ENCODE measurements at places on chromosomes 12 and 14.

DNA sequence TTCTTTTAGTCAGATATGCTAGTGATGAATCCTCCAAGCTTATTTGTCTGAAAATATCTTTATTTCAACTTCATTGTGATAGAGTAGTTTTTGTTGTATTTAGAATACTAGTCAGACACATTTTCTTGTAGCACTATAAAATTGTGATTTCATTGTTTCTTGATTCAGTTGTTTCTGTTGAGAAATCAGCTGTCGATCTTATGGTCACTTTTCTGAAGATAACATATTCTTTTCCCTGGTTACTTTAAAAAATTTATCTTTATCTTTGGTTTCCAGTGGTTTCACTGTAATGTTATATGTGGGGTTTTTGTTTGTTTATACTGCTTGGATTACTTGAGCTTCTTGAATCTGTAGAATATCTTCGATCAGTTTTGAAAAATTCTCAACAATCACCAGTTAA lies 426.1 kb downstream of the SOX5 start:
- DNase-seq, result no peak

- DNase-seq, result no peak
Measured at GRCh38 chr12:37543131-37543965, 773.2 kb upstream of the ALG10B start.

DNA sequence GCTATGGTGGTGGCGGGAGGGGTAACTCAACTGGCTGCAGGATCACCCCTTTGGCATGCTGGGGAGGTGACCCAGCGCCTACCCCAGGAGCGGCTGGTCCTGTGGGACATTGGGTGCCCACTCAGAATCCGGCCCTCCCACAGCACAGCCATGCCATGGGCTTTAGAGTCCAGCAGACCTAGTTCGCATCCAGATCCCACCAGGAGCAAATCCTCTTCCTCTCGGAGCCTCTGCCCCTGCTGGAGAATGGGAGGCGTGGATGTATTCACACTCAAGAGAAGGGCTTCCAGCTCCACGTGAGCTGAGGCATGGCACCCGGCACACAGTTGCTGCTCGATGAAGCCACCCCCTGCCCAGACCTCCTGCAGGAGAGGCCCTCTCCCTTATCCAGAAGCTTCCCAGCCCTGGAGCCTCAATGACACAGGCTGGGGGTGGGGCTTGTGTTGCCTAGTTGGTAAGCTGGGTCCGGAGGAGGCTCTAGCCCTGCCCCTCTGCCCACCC lies 17.7 kb downstream of the FAM222A start:
- DNase-seq, result no peak

GRCh38 chr14:81550001-81550637 lies 16.5 kb upstream of the SEL1L start:
- no peak for DNase-seq

DNA sequence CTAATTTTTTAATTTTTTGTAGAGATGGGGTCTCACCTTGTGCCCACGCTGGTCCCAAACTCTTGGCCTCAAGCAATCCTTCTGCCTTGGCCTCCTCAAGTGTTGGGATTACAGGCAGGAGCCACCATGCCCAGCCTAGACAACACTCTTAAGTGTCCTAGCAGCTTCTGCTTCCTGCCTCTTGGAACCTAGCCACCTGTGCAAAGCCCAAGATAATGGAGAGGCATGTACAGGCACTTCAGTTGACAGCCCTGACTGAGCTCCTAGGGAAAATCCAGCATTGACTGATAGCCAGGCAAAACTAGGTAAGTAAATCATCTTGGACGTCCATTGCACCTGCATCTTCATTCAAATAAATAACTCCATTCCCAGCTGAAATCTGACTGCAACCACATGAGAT lies 15.5 kb downstream of the COX14 start:
- DNase-seq, result no peak

DNA sequence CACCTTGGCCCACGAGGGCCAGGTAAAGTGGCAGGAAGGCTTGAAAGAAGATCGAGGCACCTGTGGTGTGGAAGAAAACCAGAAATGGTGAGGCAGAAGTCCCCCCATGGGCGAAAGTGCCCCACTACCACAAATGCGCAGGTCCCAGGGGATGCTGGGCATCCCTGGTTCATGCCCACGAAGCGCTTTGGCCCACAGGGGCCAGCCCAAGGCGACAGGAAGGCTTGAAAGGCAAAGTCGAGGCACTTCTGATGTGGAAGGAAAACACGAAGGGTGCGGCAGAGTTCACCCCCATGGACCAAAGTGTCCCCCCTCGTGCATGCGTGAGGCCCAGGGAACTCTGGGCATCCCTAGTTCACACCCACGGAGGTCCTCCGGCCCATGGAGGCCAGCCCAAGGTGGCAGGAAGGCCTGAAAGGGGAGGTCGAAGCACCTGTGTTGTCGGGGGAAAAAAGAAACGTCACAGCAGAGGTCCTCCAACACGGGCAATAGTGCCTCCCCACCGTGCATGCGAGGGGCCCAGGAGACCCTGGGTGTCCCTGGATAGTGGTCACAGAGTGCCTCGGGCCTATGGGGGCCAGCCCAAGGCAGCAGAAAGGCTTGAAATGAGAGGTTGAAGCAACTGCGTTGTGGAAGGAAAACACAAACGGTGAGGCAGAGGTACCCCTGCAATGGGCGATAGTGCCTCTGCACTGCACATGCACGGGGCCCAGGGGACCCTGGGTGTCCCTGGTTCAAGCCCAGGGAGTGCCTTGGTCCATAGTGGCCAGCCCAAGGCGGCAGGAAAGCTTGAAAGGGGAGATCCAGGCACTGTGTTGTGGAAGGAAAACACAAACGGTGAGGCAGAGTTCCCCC lies 373.9 kb downstream of the ALG10 start:
- DNase-seq, result no peak

DNA sequence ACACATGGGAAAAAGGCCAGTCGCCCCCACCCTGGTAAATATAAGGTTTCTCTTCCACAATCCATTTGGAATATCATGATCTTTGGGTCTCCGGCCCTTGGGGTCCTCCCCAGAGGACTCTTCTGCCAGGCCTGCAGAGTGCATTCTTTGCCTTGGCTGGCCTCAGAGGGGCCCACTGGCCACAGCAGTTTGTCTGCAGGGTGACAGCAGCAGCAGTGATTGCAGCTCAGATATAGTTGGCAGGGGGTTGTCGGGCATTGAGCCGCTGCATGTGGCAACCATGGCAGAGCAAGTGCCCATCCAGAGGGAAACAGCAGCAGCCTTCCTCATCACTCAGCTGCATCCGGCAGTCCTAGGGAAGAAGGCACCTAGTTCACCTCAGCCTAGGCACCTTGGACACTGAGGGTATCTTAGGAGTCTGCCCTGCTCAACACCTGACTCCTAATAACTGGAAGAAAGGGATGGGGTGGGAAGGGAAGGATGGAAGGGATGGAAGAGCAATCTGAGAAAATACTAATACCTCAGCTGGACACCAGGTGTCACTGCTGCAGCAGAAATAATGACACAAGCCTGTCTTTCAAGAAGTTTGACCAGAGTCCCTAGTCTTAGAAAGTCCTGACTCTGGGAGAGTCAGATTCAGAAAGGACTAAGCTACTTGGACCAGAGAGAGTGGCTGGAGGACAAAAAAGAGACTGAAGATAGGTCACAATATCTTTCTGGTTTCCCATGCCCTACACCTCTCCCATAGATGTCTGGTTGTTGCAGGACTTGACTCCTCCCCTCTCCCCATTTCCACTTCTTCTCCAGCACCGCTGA lies 8.9 kb downstream of the AJUBA start:
- no peak for DNase-seq

DNA sequence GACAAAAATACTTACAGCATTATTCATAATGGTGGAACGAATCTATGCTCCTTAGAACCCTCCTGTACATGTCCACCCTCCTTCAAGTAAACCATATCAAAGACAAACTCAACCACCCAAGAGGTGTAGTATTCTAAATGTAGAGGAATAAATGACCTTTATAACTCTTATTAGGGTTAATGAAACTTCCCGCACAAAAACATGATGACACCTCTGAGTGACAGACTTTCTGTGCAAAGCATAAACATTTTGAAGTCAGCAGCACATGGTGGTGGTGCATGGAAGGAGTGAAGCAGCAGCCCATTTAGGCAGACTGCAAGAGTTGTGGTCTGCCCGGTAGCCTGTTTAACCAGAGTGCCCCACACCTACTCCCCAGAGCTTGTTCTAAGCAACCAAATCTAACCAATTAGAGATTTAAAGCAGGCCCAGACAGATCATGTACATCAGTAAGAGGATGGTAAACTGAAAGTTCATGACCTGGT lies 615 bp upstream of the ASB8 start:
- no peak for DNase-seq

DNA sequence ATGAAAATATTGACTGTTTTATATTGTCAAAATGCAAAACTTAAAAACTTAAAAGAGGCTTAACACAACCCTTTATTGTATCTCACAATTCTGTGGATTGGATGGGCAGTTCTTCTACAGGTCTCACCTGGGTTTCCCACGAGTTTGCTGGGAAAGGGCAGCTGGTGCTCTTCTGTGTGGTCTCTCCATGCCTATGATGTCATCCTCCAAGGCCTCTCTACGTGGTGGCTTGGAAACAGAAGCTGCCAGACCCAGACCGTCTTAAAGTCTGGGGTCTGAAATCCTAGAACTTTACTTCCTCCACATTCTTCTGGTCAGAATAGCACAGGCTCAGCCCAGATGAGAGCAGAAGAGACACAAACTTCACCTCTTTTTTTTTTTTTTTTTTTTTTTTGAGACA lies 36.5 kb upstream of the KICS2 start:
- no peak for DNase-seq

DNA sequence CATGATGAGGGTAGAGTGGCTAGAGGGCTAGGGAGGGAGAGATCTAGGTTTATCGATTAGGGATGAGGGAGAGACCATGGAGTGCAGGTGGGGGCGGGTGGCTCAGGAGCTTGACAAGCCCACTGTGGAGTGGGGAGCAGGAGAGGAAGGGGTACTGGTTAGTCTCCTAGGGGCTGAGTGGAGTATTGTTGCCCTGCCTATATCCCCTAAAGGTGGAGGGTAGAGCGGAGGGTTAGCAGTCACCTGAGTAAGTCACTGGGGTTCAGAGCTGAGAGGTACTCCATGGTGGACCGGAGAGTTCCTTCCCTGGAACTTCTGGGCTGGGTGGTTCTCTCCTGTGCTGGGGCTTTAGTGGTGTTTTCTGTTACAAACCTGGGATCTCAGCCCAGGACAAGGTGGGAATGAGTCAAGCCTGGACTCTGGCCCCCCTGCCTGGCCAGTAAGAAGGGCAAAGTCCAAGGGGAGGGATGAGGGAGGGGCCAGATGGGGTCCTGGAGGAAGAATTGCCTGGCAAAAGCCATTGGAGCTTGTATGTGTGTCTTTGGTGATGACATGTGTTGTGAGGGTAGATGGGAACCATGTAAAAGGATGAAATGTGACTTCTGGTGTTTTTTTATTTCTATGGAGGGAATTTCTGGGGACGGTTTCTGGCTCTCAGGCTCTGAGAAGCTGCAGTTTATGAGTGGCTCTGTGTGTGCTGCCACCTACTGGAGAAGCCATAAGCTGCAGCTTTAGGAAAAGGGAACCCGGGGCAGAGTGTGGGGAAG lies at the start of gene CIDEB:
Gene CIDEB, minus strand, starts transcription at position 403 of the 767 bp plus-strand sequence. Its CDS starts 119 bp downstream, at position 284.
- DNase-seq, result no peak

DNA sequence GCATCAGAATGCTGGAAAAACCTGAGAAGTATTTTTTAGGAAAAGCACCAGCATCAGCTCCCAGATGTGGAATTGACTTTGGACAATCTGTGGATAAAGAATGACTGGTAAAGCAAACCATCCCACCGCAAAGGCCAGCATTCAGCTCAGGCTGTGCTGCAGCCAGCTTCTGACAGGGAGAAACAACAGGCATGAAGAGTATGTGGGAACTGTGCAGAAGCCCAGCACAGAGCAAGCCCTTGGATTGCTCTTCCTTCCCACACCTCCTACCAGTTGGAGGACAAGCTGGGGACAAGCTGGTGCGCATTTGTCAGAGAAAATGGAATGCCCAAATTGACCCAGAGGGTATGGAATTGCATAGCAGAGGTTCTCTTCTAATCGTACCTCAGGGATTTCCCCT lies 228.1 kb downstream of the ANO2 start:
- DNase-seq, result no peak

- no peak for DNase-seq
Measured at GRCh38 chr14:101963656-101964296, 597 bp upstream of the DYNC1H1 start.

GRCh38 chr12:69546693-69547438 lies 38.4 kb upstream of the CCT2 start:
- DNase-seq, result no peak

- no peak for DNase-seq
Measured at GRCh38 chr14:73727166-73727565, 13.0 kb upstream of the PNMA1 start.

DNA sequence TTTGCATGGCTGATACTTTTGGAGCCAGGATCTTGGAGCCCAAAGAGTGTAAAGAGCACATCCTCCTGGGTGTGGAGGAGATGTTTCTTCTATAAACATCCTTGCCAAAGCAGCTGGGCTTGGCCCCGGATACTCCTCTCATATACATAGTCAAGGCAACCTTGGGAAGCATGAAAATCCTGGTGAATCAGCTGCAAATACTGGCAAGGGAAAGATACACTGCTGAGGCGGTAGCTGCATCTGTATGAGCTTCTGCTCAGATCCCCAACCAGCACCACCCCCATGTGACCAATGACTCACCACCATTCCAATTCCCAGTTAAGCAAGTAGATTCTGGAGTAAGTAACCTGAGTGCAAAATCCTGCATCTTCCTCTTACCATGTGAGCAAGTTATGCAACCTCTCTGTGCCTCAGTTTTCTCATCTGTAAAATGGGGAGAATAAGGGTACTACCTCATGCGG lies 567.4 kb downstream of the MED13L start:
- no peak for DNase-seq

DNA sequence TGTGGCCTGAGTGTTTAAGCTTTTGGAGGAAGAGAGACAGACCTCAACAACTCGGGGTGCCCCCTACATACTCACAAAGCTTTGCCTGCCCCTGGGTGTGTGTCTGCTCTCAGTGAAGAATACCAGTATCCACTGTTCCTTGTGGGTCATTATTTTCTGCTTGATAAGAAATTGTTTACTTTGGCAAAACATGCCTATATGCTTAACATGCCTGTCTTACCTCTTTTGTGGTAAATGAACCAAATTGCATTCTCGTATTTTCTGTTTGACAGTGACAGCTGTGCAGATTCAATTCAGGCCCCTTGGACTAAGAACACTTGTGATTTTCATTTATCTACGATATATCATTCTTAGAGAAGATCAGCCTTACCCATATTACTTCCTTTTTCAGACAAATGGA lies 50.6 kb upstream of the REP15 start:
- no peak for DNase-seq

DNA sequence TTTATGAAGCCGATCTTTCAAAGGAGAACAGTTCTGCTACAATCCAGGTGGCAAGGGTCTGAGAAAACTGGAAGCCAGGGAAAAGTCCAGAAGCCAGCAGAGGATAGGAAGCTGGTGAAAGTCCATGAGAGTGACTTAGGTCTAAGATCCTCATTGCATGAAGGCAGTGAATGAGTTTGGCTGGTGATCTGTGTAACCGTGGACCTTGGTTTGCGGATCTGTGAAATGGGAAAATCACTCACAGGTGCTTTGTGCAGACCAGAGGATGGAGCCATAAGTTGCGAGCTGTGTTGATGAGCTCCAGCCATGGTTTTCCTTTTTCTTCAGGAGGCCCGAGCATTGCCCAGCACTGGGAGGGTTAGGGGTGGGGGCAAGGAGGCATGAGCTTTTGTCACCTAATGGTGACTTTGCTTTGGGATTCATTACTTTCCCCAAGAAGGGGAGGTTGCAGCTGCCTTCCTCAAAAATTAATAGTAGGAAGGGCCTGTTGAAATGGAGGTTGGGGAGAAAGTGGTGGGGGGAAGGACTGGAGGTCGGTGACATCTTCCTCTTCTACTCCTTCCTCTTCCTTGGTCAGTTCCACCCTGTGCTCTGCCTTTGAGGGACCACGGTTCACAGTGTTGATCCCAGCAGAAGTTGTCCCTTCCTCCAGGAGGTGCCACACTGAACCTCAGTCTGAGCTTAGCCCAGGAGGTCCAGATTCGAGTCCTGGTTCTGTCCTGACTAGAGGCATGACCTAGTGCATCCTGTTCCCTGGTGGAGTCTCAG lies 20.3 kb upstream of the SERPINA6 start:
- no peak for DNase-seq
